ENCODE measurements at places on chromosomes 12 and 14.

DNA sequence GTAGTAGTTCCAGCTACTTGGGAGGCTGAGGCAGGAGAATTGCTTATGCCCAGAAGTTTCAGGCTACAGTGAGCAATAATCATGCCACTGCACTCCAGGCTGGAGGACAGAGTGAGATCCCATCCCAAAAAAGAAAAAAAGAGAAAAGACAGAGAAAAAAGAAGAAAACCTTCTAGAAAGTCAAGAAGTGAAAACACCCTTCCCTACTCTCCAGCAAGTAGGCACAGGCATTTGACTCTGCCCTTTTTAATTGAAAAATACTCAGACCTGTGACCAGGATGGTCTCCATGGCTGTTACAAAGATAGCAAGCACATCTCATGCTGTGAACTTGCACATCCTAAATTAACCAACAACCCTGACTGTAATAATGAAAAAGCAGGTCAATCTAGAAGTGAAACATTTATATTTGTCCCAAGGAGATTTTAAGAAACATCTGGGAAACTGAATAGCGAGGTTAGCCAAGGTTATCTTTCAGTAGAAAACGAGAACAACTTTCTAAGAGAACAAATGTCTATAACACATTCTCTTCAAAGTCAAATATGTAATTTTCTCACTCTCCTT, 2.0 kb downstream of the TMTC1 start:
- no peak for DNase-seq

- DNase-seq, result no peak
Measured at GRCh38 chr14:49199159-49199558, 387.0 kb downstream of the RPS29 start.

- no peak for DNase-seq
Measured at GRCh38 chr12:5622280-5622679, 190.4 kb downstream of the NTF3 start.

GRCh38 chr14:24692382-24693352, 58.7 kb upstream of the GZMB start:
- no peak for DNase-seq

DNA sequence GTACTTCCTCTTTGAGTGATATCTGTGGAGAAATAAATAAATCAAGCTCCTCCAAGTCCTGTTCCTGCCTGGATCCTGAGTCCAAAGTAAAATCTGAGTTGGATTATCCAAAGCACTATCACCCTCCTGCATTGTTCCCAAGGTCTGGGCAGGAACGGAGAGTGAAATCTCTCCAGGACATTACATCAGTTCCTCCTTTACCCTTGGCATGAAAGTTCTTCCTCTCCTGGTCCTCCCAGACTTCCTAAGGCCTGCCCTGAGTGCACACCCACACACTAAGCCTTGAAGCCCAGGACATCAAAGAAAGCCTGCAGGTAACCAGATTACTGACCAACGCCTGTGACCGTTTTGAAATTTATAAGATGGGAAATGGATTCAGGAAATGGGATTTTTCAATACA, 206.8 kb upstream of the BCL2L14 start:
- DNase-seq, result no peak

GRCh38 chr14:70771781-70772212, 37.5 kb downstream of the MAP3K9 start:
- no peak for DNase-seq

DNA sequence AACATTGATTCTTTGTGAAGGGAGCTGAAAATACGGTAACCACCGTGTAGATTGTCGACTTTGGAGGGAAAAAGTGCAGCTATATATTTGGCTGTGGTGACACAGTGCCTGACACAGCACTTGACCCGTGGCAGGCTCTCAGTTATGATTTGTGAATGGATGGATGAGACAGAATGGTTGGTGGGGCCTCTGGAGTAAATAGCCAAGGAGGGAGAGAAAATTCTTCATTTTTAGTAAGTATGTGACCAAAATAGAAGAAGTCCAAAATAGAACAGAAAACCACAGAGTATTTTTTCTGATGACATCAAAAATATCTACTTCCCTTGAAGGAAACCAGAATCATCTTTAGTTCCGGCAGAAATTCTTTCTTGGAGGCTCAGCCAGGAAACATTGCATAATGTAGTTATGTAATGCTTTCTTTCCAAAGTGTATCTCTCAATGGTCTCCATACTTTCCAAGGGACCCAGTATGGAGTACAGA, 82.0 kb upstream of the WSCD2 start:
- DNase-seq, result no peak

GRCh38 chr14:69288011-69288771, 28.2 kb downstream of the GALNT16 start:
- no peak for DNase-seq

DNA sequence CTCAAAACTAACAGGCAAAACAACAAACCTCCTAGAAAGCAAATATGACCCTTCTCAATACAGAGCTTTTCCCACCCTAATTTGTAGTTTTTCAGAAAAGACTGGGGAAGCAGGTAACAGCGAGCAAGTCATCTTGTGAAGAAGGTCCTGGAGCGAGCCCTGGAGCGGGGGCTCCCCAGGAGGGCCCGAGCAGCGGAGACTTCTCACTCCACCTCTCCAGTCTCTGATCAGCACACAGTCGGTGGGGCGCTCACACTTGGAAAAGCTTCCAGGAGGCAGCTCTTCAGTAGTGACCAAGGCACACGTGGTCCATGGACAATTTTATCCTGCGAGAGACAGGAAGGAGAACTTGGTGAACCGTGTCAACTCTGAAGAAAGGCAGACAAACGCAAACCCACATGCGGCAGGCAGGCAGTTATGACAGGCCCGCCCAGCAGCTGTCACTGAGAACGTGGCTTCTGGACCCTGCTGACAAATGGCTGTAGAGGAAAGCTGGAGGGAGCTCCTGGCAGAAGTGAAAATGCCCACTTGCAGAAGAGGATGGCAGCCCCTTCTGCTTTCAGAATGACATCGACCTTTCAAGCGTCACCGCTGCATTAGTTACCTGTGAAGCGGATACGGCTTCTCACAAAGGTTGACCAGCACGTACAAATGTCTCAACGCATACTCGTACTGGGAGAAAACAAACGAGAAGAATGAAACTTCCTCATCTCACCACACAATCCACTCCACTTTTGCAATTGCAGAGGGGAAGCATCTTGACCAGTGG, 44.2 kb downstream of the LGMN start:
- DNase-seq, result no peak

GRCh38 chr12:70351076-70351475, 15.0 kb upstream of the KCNMB4 start:
- DNase-seq, result no peak

DNA sequence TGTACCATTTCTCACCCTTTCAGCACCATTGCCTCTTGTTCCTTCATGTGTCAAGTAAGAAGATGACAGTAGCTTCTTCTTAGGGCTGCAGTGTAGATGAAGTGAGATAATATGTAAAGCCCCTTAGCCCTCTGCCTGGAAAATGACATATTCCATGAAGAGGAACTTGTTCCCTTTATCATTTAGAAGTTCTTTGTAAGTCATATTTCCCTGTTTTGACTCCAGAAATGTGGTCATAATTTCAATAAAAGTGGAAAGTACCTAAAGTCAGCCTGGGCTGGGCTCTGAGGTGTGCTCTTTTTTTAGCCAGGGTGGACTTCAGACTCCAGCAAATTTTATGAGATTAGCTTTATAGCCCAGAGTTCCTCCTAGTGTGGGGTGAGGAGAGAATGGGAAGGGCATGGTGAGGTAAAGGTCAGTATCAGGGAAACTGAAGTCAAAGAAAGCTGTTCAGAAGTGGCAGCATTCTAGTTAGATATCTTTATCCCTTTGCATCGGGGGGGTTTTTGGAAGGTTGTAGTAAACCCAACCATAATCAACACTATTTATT, 92.5 kb downstream of the TMCC3 start:
- DNase-seq, result no peak

GRCh38 chr12:12097891-12098690, 27.4 kb downstream of the BCL2L14 start:
- DNase-seq, result no peak

- DNase-seq, result no peak
Measured at GRCh38 chr14:51044961-51045360, 49.9 kb downstream of the TRIM9 start.

- DNase-seq, result peak; percentile 12
Measured at GRCh38 chr12:47408171-47408871, 297.5 kb downstream of the RPAP3 start.

GRCh38 chr14:100309028-100309737, 2.9 kb upstream of the SLC25A29 start:
- DNase-seq, result no peak

- DNase-seq, result no peak
Measured at GRCh38 chr14:75369506-75369905, 58.3 kb upstream of the JDP2 start.

DNA sequence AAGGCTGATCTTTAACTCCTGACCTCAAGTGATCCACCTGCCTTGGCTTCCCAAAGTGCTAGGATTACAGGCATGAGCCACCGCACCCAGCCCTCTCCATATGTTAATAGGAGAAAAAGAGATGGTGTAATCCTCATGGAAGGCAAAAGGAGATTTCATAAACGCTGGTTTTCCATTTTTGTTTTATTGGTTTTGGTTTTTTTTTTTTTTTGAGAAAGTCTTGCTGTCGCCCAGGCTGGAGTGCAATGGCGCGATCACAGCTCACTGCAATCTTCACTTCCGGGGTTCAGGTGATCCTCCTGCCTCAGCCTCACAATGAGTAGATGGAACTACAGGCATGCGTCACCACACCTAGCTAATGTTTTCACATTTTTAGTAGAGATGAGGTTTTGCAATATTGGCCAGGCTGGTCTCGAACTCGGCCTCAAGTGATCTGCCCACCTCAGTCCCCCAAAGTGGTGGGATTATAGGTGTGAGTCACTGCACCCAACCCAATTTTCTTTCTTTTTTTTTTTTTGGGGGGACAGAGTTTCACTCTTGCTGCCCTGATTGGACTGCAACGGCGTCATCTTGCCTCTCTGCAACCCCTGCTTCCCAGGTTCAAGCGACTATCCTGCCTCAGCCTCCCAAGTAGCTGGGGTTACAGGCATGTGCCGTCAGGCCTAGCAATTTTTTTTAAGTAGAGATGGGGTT, 8.1 kb downstream of the PTGES3 start:
- no peak for DNase-seq

DNA sequence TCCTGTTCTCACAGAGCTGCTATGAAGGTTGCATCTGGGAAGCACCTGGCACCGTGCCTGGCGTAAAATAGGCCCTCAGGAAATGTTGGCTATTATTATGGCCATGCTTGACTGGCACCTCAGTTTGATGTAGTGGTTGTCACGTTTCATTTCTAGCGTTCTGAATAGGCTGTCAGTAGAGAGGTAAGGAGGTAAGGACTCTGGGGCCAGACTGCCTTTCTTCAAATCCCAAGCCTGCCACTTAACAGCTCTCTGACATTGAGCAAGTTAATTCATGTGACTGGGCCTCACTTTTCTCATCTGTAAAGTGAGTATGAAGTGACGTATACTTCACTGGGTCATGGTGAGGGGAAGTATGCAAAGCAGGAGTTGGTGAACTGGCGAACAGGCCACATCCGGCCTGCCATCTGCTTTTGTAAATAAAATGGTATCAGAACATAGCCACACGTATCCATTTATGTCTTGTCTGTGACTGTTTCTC, 196.2 kb downstream of the CACNA1C start:
- DNase-seq, result peak; percentile 60

GRCh38 chr12:46507766-46508165, 135.2 kb upstream of the SLC38A2 start:
- no peak for DNase-seq

- DNase-seq, result no peak
Measured at GRCh38 chr14:104700225-104700651, 10.8 kb downstream of the INF2 start.

DNA sequence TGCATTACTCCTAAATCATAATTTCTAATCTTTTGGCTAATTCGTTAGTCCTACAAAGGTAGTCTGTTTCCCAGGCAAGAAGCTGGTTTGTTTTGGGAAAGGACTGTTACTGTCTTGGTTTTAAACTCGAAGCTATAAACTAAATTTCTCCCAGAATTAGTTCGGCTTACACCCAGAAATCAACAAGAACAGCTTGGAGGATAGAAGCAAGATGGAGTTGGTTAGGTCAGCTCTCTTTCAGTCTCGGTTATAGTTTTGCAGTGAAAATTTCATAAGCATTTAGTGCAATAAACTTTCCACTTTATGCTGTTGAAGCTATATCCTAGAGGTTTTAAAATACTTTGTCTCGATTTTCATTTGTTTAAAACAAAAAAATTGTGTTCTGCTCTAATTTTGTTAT, 100.3 kb downstream of the SLCO1A2 start:
- no peak for DNase-seq

- no peak for DNase-seq
Measured at GRCh38 chr12:92146497-92147224, 1.0 kb upstream of the BTG1 start.

DNA sequence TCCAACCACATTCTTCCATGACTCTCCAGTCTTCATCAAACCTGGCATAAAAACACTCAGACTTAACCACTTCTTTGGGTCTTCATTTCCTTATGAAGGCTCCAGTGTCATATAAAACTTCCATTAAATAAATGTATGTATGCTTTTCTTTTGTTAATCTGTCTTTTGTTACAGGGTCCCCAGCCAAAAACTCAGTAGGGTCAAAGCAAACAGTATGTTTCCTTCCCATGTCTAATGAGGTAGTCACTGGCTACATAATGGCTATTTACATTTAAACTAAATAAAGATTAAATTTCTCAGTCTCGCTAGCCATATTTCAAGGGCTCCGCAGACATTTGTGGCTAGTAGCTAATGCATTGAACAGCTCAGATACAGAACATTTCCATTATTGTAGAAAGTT, 40.1 kb upstream of the STAB2 start:
- DNase-seq, result peak; percentile 30

- no peak for DNase-seq
Measured at GRCh38 chr12:104054681-104055346, 4.8 kb upstream of the GLT8D2 start.

DNA sequence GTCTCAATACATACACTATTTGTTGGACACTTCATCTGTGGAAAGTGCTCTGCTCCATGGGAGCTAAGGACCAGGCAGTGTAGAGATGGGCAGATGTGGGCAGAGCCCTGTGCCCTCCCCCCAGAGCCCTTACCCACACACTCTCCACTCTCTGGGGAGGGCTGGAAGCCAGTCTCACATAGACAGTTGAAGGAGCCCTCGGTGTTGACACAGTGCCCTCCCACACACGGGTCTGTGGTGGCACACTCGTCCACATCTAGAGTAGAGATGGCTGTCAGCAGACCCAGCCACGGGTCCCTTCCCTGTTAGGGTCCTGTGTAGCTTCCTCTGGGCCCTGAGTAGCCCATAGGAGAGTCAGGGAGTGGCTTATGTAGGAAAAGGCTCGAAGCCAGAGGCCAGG, 14.3 kb downstream of the ISCA2 start:
- no peak for DNase-seq

GRCh38 chr12:18284386-18284785, 23.1 kb downstream of the PIK3C2G start:
- DNase-seq, result no peak

All from NCI-H1092 (cell line).